ENCODE measurements at places on chromosomes 11 and 22.

- DNase-seq, result peak; percentile 73
Observed at GRCh38 chr11:69253028-69253427, 40.9 kb upstream of the MYEOV start.

- no peak for DNase-seq
Observed at GRCh38 chr22:24188705-24189248, 7.5 kb downstream of the SUSD2 start.

DNA sequence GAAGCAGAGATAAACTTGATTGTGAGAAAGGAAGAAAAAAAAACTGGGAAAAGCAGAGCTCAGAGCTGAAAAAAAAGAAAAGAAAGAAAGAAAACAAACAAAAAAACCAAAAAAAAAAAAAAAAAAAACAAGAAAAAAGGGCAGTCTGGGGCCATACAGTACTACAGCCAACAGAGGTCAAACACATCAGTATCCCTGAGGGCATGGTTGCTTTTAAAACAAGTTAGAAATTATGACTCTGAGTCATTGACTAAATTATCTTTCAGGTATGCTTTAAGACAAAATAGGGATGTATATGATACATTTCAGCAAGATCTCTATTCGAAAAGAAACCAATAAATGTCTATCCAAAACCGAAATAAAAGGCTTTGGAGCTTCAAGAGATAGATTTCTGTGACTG lies 37.1 kb upstream of the TLCD5 start:
- no peak for DNase-seq

DNA sequence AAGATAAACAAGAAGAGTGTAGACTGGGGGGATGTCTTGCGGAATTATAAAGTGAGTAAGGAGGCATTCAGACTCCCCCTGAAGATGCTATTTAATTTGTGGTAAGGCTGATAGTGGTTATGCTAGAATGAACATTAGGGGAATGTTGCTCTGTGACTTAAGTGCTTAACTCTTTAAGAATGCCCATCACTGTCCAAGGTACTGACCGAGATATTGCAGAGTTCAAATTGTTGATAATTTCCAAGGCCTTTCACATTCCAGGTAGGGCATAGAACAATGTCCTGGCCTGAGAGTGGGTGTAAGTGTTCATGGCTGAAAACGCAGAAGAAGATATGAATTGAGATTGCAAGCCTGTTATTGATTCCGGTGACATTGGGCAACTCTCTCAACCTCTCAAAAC lies 90.3 kb upstream of the SEZ6L start:
- DNase-seq, result no peak

GRCh38 chr11:34148504-34149165 lies 43.2 kb downstream of the NAT10 start:
- no peak for DNase-seq

DNA sequence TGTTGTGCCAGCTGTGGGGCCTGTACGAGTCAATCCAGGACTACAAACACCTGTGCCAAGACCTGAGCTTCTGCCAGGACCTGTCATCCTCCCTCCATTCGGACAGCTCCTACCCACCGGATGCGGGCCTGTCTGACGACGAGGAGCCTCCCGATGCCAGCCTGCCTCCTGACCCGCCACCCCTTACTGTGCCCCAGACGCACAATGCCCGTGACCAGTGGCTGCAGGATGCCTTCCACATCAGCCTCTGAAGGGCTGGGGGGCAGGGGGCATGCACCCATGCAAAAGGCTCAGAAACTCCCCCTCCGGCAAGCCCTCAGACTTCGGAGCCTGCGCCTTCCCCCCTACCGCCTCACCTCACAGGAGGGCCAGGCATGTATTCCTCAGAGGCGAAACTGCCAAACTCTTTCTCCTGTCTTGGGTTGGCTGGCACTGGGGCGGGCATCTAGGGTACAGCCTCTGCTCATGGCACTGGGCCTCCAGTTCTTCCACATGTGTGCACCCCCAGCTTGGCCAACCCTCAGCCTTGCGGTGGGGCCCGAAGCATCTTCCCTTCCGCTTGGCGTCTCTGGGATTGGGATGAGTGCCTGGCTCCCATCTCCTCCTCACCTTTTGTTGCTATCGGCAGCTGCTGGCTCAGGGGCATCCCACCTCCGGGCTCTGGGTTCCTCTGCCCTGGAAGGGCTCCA lies 1.2 kb downstream of the FAM89B start:
- no peak for DNase-seq

GRCh38 chr22:44588348-44588747 lies 90.3 kb upstream of the RTL6 start:
- no peak for DNase-seq

- DNase-seq, result no peak
Observed at GRCh38 chr11:85755285-85755684, 55.7 kb downstream of the SYTL2 start.

DNA sequence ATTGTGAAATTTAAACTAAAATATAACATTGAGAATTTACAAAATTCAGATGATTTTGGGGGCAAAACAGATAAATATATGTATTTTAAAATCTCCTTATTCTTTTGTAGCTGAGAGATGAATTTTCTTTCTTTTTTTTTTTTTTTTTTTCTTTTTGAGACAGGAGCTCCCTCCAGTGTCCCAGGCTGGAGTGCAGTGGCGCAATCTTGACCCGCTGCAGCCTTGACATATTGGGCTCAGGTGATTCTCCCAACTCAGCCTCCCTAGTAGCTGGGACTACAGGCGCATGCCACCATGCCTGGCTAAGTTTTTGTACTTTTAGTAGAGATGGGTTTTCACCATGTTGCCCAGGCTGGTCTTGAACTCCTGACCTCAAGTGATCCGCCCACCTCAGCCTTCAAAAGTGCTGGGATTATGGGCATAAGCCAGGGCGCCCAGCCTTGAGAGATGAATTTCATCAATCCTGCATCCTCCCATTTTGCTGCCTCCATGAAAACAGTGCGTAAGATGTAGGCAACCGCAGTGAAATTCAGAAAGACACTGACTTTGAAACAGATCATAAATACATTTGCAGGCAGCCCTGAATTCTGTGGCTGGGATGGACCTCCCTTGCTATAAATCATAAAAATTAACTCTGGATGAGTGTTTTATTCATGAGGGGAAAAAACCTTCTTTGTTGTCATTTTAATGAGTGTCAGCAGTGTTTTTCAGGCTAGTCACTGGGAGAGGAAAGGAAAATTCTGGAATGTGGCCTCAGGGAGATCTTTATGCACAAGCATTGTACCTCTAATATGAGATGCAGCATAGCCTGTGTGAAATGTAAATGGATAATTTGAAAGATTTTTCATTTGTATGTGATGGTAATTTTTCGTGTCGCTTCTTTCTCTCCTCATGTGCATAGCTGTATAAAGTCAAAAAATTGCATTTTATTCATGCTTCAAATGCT lies 14.4 kb downstream of the ELMOD1 start:
- no peak for DNase-seq

DNA sequence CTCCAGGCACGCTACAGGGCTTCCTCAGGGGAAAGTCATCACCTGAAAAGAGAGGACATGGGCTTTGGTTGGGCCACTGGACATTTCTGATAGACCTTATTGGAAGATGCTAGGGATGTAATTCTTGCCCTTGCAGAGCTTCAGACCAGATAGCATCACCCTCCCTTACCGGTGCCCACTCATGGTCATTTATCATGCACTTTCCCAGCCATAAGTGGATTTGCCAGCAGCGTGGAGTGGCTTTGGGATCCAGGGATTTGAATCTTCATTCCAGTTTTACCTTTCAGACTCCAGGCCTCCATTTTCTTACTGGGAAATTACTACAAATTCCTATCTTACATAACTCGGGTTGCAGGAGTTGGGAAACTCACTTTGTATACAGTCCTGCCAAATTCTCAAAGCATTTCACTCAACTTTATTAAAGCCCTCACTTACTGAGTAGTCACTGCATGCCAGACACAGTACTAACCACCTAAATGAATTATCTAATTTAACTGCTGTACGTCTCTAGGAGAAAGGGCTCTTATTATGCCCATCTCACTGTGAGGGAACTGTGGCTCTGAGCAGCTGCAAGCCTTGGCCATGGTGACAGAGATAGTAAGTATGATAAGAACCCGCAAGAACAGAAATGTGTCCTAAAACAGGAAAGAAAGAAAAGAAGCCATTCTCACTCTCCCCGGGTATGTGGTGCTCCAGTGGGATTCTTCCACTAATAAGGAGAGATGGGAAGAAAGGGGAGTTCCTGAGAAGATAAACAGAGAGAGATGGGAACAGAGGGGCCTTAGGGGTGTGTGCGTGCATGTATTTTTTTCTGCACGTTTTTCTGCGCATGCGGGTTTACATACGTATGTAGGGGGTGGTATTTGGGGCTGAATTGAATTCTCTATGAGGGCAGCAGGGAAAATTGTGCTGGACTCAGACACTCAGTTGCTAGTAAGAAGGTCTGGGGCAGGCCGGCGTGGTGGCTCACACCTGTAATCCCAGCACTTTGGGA lies 9.7 kb downstream of the CHRM1 start:
- DNase-seq, result no peak

GRCh38 chr11:95445746-95446333 lies 214.8 kb upstream of the SESN3 start:
- DNase-seq, result no peak

GRCh38 chr11:9787260-9787659 lies 123.4 kb downstream of the SWAP70 start:
- no peak for DNase-seq

- peak; percentile 69 for DNase-seq
Observed at GRCh38 chr11:19370100-19370861, 129.5 kb upstream of the E2F8 start.

DNA sequence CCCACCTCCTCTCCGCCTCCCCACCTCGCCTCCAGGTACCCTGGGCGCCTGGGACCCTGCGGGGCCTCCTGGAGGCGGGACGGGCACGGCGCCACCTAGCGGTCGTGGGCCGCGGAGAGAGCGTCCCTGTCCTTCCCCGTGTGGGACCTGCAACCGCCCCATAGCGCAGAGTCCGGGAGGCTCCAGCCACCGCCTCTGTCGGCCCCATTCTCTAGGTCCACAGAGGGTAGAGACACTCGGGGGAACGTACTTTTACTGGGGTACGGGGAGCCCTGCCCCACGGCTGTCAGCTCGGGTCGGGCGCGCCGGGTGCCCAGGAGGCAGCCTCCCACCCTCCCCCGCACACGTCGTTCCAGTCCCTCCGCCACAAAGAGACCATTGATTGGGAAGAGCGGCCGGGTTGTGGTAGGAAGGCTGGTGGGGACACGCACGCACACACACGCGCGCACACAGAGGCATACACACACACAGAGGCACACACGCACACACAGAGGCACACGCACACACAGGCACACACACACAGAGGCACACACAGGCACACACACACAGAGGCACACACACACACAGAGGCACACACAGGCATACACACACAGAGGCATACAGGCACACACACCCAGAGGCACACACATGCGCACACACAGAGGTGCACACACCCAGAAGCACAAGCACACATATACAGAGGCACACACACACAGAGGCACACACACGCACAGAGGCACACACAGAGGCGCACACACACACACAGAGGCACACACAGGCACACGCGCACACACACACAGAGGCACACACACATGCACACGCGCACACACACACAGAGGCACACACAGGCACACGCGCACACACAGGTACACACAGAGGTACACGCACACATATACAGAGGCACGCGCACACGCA lies 12.6 kb upstream of the NECTIN1 start:
- DNase-seq, result no peak
